ENCODE measurements at places on chromosomes 6 and 20.
A peak's percentile ranks its signal among the peaks of the same experiment; 100 is the strongest.

- DNase-seq = no peak
Measured at GRCh38 chr6:12090714-12091113, 78.6 kb downstream of the HIVEP1 start.

GRCh38 chr6:155084431-155085123 lies 89.5 kb downstream of the TIAM2 start:
- no peak for DNase-seq

DNA sequence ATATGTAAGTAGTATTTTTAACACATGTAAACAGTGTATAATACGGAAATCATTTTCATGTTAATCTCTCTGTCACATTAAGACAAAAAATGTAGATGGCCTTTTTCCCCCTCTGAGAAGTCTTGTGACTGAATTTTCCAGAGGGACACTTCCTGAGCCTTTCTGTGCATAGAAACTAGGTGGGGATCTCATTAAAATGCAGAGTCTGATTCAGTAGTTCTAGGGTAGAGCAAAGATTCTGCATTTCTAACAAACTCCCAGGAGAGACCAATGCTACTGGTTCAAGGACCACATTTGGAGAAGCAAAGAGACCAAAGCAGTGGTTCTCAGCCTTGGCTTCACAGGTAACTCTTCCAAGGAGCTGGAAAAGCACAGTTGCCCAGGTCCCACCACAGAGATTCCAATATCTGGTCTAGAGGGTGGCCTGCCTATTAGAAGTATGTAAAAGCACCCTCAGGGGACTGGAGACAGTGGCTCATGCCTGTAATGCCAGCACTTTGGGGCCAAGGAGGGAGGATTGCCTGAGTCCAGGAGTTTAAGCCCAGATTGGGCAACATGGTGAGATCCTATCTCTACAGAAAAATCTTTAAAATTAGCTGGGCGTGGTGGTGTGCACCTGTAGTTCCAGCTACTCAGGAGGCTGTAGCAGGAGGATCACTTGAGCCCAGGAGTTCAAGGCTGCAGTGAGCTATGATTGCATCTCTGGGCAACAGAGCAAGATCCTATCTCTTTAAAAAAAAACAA lies 378.5 kb downstream of the KIF16B start:
- DNase-seq = no peak

GRCh38 chr6:118391086-118391485 lies 157.0 kb upstream of the PLN start:
- no peak for DNase-seq

DNA sequence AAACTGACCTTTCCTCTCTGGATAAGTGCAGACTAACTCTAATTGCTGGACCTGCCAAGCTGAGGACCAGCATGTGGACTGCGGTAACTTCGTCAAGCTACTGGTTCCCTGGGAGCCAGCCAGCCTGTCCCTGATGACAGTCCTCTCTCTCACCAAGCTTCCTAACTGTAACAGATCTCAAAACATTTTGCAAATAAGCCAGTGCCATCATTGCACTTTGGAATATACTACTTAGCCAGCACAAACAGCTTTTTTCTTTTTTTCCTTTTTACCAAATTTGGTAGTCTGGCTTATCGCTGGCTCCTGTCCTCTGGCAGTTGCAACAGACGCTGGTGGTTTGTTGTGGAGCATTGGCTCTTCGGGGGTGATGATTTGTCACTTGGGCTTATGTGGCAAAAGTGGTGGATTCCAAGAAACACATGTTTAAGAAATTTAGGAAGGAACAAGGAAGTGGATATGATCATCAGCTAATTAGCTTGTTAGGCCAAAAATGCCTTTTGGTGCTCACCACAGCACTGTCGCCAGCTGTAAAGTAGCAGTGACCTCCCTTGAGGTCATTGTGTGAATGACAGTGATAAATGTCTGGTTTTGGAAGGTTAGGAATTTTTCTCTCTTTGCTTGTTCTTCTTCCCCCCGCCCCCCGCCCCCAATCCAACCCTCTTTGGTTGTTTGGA lies 171.7 kb downstream of the CLIC5 start:
- no peak for DNase-seq

DNA sequence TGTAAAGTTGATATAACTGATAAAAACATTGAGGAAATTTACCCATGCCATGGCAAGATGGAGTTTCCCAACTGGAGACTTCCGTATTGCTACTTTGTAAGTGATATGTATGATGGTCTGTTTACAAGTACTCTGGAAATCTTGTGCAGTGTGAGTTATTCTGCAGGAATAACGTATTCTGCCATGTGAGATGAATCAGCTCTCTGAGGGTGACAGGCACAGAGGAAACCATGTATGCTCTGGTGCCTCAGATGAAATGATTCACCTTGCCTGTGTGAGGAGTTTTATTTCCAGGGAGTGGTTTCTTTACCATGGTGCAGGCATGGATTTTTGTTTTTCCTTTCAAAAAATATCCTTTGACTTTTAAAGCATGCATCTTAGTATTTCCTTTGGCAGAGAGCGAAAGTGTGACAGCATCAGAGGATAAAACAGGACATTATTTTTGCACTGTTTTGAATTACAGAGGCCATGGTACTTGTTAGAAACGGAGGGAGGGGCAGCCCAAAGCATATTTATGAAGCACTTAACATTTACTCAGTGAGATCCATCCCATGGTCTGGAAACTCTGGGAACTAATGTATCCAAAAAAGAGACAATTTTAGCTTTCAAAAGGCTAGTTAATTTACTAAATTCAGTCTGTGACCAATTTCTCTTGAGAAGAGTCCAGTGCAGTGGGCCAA lies 36.0 kb upstream of the MTRF1L start:
- no peak for DNase-seq

GRCh38 chr6:114039841-114040240 lies 68.9 kb upstream of the HDAC2 start:
- no peak for DNase-seq

DNA sequence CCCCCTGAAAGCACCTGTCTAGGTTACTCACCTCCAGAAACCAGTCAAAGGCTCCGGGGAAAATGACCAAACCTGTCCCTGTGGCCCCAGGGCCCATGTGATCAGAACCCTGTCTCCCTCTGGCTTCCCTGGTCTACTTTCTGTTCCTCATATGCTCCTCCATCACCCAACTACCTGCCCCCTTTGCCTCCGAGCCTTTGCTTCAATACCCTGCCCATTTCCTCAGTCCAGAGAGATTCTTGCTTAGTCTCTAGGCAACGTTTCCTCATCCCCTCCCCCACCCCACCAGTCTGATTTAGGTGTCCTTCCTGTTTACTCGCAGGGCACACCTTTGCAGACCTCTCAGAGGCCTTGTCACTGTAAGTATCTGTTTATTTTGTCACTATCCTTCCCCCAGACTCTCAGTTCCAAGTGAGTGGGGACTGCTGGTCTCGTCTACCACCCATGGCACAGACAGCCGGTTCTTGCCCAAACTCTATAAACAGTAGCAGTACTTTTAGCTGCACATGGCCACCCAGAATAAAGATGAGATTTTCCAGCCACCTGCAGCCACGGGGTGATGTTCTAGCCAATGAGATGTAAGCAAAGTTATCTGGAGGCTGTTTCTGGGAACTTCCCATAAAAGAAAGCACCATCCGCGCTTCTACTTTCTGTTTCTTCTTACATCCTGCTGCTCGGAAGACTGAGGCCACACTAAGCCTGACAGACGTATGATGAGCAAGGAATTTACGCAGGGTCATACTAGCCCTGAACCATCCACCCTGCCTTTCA lies 13.3 kb downstream of the ELOVL5 start:
- DNase-seq = no peak

- DNase-seq = no peak
Measured at GRCh38 chr20:59075934-59076508, 33.4 kb upstream of the PRELID3B start.

- DNase-seq = peak; percentile 10
Measured at GRCh38 chr6:85641897-85642773, 551 bp downstream of the SYNCRIP start.

DNA sequence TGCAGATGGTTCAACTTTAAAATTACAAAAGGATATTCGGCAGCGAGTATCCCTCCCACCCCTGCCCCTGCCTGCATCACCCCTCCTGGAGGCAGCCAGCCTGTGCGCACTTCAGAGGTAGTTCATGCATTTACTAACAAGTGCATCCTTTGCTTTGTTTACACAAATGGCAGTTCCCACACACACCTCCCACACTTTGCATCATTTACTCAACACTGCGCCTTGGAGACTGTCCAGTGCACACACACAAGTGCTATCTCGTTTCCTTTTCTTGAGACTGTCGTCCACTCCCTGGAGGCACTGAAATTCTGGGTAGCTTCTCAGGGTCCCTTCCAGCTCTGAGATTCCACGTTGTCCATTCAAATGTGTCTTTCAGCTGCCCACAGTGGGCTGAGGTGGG lies 53.1 kb upstream of the VSX1 start:
- DNase-seq = no peak

DNA sequence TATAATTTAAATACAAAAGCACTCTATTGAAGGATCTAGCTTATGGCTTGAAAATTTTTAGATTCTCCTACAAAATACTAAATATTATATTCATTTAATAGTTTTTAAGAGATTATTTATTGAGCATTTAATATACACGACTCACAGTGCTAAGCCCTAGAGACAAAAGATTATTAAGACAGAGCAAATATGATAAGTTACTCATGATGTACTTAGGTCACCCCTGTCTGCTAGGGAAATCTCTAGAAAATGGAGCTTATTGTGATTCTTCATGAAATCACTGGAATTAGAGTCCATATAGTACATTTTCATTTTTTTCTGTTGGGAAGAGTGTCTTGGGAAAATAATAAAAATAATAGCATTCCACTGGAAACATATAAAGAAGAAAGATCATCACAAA lies 37.8 kb downstream of the BEND6 start:
- DNase-seq = no peak

DNA sequence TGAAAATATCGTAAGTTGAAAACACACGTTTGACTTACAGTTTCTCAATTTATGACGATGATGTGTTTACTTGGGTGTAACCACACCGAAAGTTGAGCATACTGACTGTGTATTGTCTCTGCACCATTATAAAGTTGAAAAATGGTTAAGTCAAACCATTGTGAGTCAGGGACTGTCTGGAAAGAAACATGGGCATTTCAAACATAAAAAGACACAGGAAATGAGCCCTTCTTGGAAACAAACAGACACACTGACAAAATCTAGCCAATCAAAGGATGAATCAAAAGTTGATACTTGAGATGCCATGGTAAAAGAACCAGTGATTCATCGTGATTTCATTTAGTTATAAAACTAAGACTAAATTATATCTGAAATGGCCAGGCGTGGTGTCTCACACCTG lies 5.3 kb downstream of the POPDC3 start:
- DNase-seq = no peak

DNA sequence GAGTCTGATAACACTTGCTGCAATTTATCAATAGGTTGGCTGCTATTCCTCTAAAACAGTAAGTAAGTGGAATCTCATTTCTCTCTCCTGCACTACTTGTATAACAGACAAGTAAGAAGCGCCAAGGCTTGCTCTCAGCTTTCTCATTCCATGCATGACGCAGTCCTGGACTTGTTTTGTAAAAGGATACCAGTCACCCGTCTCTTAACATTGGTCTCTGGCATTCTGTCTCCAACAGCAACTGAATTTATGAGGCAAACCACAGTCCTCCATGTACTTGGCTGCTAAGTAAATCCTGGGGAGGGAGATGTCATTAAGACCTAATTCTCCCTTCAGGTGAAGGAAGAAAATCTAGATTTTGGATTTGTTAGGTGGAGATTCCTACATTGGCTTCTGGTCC lies 115.4 kb downstream of the OPN5 start:
- DNase-seq = no peak

DNA sequence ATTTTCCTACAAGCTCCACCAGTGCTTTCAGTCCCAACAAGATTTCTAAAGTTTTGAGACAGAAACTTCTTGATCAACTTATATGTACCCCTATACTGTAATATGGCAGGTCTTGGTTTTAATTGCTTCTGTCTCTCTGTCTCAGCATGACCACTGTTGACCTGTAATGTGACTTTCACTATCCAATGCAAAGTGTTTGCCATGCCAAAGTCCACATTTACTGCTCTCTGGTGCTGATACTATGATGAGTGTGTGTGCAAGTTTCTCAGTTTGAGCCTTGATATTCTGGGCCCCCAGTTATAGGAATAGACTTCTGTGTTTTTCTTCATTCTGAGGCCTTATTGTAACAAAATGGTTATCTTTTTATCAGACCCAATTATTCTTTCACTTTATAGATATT lies 45.8 kb downstream of the OR2J2 start:
- no peak for DNase-seq

- no peak for DNase-seq
Measured at GRCh38 chr6:128532827-128533226, 12.4 kb upstream of the PTPRK start.

- DNase-seq = no peak
Measured at GRCh38 chr6:14635195-14635594, 517.6 kb downstream of the CD83 start.

- no peak for DNase-seq
Measured at GRCh38 chr6:27332692-27333641, 20.9 kb upstream of the POM121L2 start.

All from NCI-H1092 (cell line).